ENCODE measurements at places on chromosomes 4 and X.

- peak; percentile 48 for DNase-seq
These were observed 19.4 kb upstream of the RAB40A start for GRCh38 chrX:103538728-103539127.

GRCh38 chr4:30789219-30789671, 69.1 kb downstream of the PCDH7 start:
- DNase-seq: peak; percentile 52

DNA sequence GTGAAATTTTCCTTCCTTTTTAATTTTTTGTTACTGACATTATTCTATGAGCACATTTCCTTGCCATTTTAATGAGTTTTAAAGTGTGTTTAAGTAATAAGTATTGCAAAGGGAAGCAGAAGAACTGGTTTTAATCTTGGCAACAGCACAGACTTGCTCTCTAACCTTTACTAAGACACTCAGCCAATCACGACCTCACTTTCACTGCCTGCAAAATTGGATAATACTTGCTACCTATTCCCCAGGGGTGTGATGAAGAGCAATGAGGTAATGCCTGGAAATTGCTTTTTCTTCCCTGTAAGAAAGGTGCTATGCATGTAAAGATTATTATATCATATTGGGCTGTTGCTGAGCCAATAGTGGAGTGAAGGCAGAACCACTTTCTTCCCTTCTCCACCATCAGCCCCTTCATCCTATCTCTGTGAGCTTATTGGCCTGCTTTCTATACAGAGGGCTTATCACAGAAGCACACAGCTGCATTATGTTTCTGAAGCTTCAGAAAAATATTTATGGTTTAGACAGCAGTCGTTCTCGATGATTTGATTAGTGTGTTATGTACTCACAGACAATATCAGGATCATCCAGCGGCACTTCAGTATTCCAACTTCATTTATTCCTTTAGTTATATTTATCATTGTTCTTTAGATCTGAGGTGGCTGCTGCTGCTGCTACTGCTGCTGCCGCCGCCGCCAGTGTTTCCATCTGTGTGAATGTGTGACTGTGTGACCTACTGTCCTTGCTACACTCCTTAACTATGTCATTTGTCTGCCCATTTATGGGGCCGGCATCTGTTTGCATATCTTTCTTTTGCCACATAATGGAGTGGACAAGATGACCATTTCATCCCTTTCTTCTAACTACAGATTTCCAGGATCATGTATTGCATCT, 255.1 kb downstream of the C4orf33 start:
- DNase-seq: peak; percentile 92

DNA sequence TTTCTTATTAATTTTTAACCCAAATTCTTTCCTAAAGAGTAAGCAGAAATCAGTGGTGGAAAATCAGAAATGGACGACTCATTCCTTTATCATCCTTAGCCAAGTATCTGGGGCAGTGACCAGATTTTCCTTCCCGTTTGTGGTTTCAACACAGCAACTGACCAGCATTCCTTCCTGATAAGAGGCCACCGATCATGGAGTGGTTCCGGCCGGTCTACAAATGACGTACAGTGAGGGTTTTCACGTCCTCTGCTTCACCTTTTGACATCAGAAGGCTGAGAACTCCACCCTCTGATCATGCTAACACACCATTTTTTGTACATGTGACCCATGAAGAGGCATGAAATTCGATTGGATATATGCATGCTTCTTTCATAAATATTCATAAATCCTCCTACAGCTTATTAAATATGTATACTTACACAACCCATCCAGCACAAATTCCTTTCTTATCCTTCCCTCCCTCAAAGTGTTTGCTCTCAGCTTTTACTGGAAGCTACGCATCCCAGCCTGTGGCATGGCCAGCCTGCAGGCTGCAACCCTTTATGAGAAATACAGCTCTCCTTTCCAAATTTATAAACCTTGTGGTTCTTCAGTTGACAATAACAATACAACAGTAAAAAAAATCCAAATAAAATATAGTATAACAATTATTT, 173.0 kb upstream of the CASK start:
- peak; percentile 84 for DNase-seq

DNA sequence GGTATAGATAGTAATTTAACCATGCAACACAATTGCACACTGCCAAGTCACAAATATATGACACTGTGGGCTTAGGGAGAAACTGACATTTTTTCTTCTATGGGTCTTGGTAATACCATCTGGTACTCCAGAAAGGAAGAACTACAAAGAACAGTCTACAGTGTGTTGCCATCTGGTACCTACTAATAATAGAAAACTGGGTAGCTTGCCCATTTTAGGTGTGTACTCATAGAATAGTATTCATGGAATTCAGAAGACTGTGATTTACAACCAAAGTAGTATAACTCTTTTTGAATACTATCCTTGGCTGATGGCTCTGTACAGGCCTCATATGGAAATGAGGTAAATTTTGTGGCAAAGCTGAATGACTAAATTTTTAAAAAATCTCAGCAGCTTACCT, 132.6 kb upstream of the RPS6KA6 start:
- DNase-seq: no peak

- DNase-seq: peak; percentile 57
These were observed 1973.0 kb upstream of the AGA start for GRCh38 chr4:179415037-179415846.

GRCh38 chrX:56974408-56974807, 20.9 kb downstream of the SPIN3 start:
- peak; percentile 77 for DNase-seq

DNA sequence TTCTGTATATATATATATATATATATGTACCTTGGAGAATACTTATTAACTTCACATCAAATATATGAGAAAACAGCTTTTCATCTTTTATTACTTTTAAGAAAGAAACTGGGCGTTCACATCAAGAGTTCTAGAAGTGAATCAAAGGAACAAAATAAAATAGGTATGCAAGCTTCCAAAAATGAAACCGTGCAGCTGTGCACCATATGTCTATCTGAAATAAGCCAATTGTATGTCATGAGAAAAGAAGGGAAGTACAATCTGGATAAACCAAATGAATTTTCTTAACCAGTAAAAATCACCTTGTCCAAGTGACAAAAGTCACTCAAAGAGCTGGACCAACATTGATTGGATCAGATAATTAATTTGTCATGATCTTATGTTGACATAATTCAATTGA, 405.4 kb upstream of the TECRL start:
- DNase-seq: no peak

GRCh38 chrX:120120223-120120622, 4.5 kb upstream of the RHOXF1 start:
- DNase-seq: no peak

DNA sequence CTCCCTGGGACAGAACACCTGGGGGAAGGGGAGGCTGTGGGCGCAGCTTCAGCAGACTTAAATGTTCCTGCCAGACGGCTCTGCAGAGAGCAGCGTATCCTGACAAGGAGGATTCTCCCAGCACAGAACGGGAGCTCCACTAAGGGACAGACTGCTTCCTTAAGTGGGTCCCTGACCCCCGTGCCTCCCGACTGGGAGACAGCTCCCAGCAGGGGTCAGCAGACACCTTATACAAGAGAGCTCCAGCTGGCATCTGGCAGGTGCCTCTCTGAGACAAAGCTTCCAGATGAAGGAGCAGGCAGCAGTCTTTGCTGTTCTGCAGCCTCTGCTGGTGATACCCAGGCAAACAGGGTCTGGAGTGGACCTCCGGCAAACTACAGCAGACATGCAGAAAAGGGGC, 44.5 kb upstream of the FAAH2 start:
- DNase-seq: no peak

- peak; percentile 53 for DNase-seq
These were observed 9.6 kb upstream of the INTU start for GRCh38 chr4:127622921-127623796.

DNA sequence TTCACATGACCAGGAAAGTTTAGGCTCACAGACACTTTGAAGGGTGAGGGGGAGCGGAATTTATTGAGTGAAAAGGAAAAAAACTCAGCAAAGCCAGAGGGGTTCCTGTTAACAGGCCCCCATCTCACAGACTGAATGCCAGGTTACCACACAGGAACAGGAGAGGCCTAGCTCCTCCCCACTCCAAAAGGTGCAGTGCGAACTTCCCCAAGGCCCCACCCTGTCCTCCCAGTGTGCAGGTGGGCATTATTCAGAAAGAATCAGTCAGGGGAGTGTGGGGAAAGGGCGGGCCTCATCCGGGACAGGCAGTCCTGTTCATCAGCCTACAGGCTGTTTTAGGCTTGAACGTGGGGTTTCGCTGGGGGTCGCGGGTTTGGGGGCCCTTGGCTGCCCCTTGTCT, 4.0 kb downstream of the OTC start:
- no peak for DNase-seq

- no peak for DNase-seq
These were observed 6.4 kb downstream of the RPL9 start for GRCh38 chr4:39452153-39452859.

- DNase-seq: peak; percentile 66
These were observed 10.0 kb upstream of the LNX1 start for GRCh38 chr4:53601251-53601764.

DNA sequence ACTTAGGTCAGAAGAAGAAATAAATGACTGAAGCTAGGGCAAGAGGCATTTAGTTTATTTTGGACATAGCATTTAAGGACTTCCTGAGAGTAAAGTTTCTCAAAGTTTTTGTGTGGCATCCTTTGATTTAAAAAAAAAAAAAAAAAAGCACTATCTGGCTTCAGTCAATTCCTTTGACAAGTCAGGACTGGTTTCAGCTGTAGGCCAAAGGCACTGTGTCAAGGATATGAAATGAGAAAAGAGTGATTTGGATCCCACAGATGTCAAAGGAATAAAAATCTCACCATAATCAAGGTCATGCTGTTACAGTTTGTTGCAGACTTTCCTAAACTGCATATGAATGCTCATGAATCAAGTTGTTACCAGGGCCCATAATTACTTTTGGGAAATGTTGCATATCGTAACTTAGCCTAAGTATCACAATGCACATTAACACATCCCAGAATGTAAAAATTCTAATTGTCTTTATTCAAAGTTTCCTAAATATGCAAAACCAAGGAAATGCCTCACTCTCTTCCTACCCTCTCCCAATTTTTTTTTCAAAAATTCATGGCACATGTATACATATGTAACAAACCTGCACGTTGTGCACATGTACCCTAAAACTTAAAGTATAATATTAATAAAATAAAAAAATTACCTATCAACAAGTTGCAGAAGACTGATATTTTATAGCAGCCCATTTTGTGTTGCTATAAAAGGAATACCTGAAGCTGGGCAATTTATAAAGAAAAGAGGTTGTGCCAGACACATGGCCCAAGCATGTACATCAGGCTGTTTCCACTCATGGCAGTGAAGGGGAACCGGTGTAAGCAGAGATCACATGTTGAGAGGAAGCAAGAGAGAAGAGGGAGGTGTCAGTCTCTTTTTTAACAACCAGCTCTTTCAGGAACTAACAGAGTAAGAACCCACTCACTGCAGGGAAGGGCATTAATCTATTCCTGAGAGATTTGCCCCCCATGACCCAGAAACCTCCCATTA, 33.7 kb upstream of the ADAMTS3 start:
- peak; percentile 57 for DNase-seq

- peak; percentile 94 for DNase-seq
These were observed 33.4 kb upstream of the RBM47 start for GRCh38 chr4:40662962-40663604.

DNA sequence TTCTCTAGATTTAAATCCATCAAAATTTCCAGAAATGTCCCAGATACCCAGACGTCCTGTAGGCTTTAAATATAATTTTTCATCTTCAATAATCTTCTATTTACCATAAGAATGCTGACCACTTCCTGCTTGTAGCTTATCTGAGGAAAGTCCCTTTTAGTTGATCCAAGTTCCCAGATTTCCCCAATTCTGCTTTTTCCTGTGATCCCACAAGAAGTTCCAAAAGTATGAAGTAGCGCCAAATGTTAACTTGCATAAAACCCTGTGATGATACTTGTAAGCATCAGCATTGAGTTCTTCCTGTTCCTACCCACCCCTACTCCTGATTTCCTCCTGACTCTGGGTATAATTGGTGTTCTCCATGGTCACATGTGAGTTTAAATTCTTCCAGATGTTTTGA, 10.6 kb upstream of the TLR8 start:
- DNase-seq: no peak

DNA sequence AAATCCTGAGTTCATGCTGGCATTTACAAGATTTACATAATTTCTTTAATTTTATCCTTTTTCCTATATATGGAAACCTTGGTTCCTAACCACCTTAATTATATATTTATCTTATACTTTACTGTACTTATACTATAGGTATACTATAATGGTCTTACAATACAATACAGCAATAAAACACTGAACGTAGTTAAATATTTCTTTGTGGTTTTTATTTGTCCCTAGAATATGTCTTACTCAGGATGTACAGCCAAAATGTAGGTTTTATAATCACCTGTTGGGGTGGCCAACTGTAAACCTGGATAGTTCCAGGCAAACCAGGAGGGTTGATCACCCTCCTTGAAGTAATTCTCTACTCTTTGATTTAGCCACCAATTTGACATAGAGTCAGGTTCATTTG, 48.4 kb upstream of the KIT start:
- DNase-seq: no peak

DNA sequence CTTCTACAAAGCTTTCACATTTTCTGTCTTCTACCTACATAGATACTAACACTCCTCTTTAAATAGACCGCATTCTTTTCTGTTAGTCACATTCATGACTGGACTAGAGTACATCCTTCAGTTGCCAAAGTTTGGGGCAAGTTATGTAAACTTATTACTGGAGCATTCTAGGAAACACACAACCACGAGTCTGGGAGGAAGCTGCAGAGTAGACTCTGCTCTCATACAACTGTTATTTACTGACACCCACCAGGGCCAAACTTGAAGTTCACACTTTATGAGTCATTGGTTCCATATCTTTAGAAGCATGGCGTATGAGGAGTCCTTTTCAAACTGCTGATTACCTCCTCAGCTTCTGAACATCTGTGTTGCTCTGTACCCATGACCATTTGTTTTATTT, 87.0 kb downstream of the RNF150 start:
- DNase-seq: peak; percentile 93

- peak; percentile 42 for DNase-seq
These were observed 11.8 kb upstream of the MAN2B2 start for GRCh38 chr4:6562931-6563901.

DNA sequence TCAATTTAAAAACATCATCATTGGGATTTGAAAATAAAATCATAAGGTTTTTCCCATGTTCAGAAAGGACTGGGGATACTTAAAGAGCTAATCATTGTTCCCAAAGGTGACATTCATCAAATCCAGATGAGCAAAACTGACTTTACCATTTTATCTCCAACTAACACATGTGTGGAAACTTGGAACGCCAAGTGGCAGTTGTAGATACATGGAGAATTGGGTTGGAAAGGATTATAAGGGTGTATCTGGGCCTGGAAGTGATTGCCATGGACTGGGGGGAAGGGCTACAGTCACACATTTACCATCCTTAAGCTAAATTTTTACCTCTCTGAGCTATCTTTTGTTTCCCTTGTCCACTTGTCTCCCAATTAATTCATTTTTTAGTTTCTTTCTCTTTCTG, 203.4 kb downstream of the SLC39A8 start:
- no peak for DNase-seq

DNA sequence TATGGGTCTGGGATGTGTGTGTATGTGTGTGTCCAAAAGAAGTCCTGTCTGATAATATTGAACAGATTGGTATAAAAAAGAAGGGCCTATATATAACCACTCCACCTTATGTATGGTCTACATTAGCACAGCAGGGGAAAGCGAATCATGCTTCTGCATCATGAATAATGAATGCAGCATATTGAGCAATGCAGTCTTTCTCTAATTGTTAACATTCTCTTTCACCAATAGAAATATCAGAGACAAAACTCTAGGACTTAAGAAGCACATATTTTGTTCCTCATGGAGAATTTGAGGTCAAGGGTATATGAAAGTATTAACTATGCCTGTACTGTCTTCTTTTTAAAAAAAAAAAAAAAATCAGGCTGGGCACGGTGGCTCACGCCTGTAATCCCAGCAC, 264.3 kb upstream of the NOCT start:
- DNase-seq: peak; percentile 46
